Hematopoietic multipotent progenitor cell treated with erythropoietin and hydrocortisone succinate and interleukin-3 and kit ligand, for 6 days (in vitro differentiated cells): ENCODE measurements at places on chromosomes 4 and X.

- DNase-seq: no peak
Observed at GRCh38 chr4:65538571-65538970, 131.7 kb downstream of the EPHA5 start.

DNA sequence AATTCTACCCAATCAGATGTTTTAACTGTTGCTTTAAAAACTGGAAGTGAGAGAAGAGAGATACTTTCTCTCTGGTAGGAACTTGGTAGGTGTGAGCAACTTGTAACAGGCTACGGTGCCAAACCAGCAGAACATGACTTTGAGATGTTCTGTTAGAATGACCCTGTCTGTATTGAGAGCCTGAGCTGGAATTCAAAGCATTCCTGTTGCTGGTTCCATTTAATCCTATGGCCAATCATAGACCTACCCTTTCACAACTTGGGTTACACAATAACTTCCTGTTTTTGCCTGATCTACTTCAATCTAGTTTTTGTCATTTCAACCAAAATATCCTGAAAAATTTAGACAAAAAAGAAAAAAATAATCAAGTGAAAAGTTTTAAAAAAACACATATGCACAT lies 1.7 kb upstream of the PRRG1 start:
- peak; percentile 4 for DNase-seq

GRCh38 chr4:154658680-154659405 lies 46.4 kb upstream of the FGG start:
- DNase-seq: no peak

- no peak for DNase-seq
Observed at GRCh38 chr4:157564771-157565170, 344.2 kb downstream of the GRIA2 start.

DNA sequence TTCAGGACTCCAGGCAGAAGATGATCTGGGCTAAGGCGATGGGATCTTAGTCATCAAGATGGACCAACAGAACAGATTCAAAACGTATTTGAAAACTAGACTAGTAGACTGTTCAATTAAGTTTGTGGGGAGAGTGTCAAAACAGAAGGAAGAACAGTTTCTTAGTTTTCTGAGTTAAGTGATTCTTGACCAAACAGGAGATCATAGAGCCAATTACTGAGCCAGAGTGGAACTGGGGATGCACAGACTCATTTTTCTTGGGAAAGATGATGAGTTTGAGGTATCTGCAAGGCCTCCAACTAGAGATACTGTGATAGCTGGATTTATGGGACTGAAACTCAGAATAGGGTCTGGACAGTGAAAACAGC lies 119.5 kb downstream of the REELD1 start:
- no peak for DNase-seq

- peak; percentile 7 for DNase-seq
Observed at GRCh38 chr4:69888336-69888735, 28.4 kb upstream of the SULT1E1 start.

DNA sequence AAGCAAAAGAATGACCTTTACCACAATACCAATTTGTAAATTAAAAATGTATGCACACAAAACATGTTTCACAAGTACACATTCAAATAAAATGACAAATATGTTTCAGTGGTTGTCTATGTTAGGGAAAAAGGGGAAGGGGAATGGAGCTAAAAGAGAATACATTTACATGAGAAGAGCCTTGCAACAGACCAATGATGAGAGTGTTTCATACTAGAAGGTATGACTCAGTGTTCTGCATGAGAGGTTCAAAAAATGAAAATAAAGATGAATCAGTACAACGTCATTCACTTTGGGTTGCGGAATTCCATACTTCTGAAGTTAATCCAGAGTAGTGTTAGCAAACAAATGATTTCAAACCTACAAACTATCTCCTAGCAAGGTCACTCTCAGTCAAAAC lies 51.7 kb downstream of the RPGR start:
- no peak for DNase-seq

DNA sequence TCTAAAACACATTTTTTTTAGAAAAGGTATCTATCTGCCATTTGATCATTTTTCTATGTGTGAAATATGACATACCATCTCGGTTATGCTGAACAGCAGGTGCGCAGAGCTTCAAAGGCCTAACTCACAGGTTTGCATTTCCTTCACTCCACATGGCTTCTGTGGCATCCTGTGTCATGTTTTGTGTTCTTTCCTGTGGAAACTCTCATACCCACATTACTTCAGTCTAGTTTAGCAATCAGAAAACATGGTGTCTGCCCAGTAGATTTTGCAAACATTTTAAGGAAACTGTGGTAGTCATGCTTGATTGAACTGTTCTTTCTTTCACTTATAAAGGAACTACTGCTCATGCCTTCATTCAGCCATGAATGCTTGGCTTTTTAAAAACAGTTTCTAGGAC lies 11.3 kb upstream of the ARAP2 start:
- peak; percentile 40 for DNase-seq

DNA sequence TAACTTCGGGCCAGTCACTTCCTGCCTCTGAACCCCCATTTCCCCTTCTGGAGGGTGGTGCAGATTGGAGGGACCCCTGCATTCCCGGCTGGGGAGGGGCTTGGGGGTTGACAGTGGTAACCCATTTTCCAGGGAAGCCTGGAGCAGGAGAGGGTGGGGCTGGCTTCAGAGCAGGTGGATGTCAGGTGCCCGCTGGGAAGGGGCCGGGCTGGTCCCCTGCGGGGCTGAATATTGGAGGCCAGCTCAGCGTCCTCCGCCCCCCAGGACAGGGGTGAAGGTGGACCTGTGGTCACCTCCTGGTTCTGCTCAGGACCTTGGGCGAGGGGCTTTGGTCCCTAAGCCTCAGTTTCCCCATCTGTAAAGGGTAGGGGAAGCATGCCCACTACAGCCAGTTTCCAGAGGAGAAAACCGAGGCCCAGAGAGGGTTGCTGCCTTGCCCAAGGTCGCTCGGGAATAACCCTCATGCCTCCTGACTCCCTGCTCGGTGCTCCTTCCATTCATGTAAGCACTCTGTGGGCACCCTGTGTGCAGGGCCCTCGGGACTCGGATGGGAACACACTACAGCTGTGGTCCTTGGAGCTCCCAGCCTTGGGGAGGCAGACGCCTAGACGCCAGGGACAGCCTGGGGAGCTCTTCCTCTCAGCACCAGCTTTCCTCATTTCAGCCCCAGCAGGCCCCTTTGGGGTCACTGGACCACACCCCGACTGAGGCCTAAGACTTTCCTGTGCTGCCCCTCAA lies 683 bp downstream of the MAN2B2 start:
- no peak for DNase-seq

GRCh38 chr4:117634716-117635115 lies 399.6 kb upstream of the NDST3 start:
- DNase-seq: no peak

- DNase-seq: no peak
Observed at GRCh38 chrX:39645178-39645895, 452.4 kb downstream of the BCOR start.

GRCh38 chr4:98583265-98583664 lies 75.1 kb downstream of the TSPAN5 start:
- DNase-seq: no peak

DNA sequence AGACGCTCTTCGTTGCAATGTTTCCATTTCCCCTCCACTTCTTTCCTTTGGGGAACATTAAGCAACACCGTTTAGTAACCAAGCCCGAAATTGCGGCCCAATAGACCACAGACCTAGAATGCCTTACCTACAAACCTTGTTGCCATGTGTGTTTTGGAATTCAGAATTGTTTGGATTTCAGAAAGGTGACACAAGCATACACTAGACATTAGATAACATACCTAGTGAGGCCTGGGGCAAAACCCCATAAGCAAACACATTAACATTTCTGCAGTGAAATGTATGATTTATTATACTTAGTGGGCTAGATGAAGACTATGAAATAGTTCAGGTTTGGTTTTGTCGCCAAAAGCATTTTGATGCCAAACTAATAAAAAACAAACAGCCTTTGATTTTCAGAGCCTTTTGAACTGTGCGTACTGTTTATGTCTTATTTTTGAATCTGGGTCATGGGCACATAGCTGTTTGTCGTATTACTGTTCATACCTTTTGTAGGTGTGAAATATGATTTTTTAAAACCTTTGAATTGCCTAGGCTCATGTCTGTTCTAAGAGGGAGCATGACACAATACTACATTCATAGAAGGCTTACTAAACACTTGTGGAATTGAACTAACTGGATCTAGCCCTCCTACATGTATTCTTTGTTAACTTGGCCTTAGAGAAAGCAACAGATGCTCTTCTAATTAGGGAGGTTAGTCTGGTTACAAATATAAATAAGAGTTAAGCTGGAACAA lies 88.6 kb upstream of the TMEM164 start:
- DNase-seq: no peak

- DNase-seq: peak; percentile 39
Observed at GRCh38 chrX:48591255-48591791, 6.0 kb upstream of the WDR13 start.

- no peak for DNase-seq
Observed at GRCh38 chr4:28225689-28226353, 1365.2 kb downstream of the STIM2 start.

DNA sequence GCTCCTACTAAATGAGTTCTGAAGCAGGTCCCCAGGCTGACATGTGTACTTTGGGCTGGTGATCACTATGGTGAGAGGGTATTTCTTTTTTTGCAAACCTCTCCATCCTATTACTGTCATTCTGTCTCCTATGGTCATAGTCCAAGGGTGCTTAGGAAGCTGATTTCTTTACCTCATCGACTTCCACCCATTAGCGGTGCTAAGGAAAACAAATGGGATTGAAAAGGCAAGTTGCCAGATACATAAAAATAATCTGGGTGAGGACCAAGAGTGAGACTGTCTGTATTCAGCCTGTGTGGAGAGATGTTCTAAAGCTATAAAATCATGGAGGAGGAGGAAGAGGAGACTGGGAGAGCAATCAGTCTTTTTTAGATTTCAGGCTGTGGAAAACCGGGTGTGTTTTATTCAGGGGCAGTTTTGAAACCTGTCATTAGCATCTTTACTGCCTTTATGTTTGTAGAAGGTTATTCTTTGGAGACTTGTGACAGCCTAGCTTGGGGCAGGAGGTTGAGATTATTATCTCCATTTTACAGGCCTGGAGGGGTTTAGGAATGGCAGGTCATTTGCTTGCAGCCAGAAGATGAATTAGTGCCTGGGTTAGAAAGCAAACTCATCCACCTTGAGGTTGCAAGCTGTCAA lies 1.9 kb downstream of the TMEM164 start:
- no peak for DNase-seq

DNA sequence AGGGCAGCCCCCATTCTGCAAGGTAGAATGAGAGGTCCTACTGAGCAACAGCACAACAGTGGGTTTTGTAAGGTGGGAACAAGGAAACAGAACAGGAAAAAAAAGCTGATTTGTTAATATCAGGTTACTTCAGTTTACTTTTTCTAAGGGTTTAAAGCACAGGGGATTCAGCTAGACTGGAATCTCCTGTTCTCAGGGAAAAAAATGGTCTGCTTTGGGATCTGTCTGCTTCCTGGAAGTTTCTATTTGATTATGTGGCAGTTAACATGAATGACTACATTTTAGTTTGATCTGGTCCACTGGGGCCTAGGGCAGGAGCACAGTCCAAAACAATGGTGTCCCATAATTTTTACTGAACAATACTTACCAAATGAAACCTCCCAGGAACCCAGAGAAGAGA lies 104.6 kb downstream of the FBXW7 start:
- no peak for DNase-seq
